Activated CD4-positive, alpha-beta T cell treated with anti-CD3 and anti-CD28 coated beads, Interleukin-2, amount 10 ng/mL, durations not matched to agents 24 days and 14 days (primary cell): ENCODE measurements at places on chromosomes 4 and X. TPM values are rescaled to one million over a fixed set of nuclear protein-coding genes. Genes with fewer than 3 reads are reported as not detected.

DNA sequence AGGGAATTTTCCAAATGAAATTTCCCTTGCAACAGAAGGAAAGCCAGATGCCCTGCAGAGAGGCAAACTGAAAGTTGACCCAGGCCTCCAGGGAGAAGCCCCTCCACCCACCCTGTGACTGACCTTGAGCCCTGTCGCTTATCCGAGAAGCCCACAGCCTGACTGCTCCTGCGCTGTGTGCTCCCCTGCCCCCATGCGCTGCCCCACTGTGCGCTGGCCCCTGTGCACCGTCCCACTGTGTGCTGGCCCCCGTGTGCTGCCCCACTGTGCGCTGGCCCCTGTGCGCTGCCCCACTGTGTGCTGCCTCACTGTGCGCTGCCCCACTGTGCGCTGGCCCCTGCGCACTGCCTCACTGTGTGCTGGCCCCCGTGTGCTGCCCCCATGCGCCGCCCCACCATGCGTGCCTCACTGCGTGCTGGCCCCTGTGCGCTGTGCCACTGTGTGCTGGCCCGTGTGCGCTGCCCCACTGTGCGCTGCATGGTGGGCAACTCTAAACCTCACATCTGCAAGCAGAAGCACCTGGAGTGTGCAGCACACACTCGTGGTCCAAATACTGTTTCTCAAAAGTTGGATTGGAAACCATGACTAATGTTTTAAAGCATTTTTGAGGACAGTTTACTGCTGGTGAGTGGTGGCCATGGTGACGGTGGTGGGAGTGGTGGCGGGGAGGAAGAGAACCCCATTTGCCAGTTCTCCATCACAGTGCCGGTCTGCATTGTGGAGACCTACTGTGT lies 8.3 kb upstream of the GRPEL1 start:
- no peaks in the 10 kb centered on the region for H3K36me3 ChIP-seq
- H3K27me3 ChIP-seq, result peaks cover 33% of the 10 kb centered on the region
- H3K4me3 ChIP-seq, result no peak overlapping the region

DNA sequence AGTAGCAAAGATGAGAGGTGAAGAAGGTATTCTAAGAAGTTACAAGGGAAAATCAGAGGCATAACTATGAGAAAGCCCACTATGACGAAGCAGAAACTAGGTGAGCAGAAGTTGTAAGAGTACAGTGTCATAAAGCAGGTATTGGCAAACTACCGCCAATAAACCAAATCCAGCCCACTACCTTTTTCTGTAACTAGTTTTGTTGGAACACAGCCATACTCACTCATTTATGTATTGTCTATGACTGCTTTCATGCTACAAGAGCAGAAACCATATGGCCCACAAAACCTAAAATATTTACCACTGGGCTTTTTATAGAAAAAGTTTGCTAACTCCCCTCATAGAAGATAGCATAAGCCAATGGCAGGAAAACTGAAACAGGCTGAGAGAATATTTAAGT lies 31.8 kb upstream of the ZCCHC13 start:
- H3K27me3 ChIP-seq, result no peaks in the 10 kb centered on the region
- H3K4me1 ChIP-seq, result peaks cover 2% of the 10 kb centered on the region
- H3K36me3 ChIP-seq, result peaks cover 47% of the 10 kb centered on the region
- H3K4me3 ChIP-seq, result no peak overlapping the region

Gene HSFX4
- total RNA-seq, result 0.17 TPM in 1 of 2 replicates, not detected in the other

Gene UGT2B11
- not detected in 2 replicates for total RNA-seq

DNA sequence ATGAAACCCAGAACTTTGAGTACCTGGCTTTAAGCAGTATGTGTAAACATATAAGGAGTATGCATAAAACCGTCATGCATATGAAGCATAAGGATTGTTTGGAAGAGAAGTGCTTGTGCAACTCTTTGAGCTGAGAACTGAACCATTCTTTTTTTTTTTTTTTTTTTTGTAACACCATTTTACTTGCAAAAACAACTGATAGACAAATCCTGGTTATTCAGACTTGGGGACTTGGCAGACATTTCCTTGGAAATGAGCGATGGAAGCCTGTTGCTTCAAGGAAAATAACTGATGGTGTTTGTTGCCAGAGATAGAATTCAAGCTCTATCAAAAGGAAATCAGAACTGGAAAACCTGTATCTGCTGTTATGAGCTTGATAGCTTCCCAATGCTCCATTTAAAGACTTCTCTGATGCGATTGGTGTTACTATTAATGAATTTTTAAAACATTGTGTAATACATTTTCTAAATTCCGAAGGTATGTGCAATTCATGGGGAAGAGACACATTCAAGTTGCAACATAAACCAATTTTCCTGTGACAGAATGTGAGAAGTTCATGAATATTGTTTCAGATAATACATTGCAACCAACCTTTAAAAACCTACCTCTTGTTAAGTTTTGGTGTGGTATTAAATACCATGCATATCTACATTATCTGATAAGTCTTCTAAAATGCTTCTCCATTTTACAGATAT lies 47.0 kb upstream of the FAT1 start:
- no peaks in the 10 kb centered on the region for H3K36me3 ChIP-seq
- no peak for DNase-seq
- no peaks in the 10 kb centered on the region for H3K4me1 ChIP-seq
- H3K27ac ChIP-seq, result no peak overlapping the region
- no peaks in the 10 kb centered on the region for H3K27me3 ChIP-seq

Gene TRPC3
- total RNA-seq, result 2.7 and 3.1 TPM in 2 replicates

Gene MID1
- total RNA-seq, result 0.14 TPM in 1 of 2 replicates, not detected in the other
